Kidney (tissue), 22 donors: ENCODE measurements at places on chromosomes 1 and 21. TPM values are rescaled to one million over a fixed set of nuclear protein-coding genes. Genes with fewer than 3 reads are reported as not detected.

FMO3 gene
- total RNA-seq = 19.3 TPM

CITED4 gene
- total RNA-seq = 78.6 TPM

DNA sequence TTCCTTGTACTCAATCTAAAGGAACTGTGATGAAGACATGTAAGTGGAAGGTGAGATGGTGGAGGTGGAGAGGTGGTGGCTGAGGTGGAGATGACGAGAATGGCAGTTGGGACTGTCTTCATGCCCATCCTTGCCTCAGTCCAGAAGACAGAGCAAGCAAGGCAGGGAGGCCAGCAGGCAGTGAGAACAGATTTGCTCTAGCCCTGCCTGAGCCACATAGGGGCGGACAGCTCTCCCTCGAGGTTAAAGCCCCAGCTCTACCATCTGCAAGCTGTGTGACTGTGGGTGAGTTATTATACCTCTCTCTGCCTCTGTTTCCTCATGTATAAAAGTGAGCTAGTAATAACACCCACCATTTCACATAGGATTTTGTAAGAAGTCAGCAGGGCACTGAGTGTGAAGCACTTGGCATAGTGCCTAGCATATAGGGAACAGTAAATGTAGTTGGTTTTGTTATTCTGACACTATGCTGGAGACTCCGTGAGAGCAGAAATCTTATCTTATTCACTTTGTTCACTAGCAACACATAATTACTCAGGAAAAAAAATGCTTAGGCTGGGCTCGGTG, 4.8 kb upstream of the FAM110D start:
- no peaks in the 10 kb centered on the region for H3K36me3 ChIP-seq
- no peak for DNase-seq
- no peaks in the 10 kb centered on the region for H3K4me1 ChIP-seq
- no peaks in the 10 kb centered on the region for H3K27me3 ChIP-seq
- no peak overlapping the region for H3K4me3 ChIP-seq

DNA sequence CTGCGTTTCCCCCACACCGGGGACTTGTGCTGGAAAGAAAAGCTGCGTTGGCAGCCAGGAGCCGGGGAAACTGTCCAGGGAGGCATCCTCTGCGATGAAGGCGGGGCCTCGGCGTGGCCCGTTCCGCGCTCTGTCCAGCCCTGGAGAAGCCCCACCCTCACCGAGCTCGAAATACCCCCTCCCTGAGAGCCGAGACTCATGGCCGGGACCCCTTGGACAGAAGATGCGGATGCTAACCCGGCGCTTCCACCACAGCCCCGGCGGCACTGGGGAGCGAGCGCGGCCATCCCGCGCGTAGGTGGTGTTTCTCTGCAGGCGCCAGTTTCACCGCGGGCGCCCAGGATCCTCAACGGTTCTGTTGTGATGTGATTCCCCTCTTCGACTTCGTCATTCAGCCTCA, 31.6 kb downstream of the PDE9A start:
- no peak for DNase-seq
- no peak overlapping the region for H3K27ac ChIP-seq
- H3K4me3 ChIP-seq = no peak overlapping the region

- peak; percentile 73 for DNase-seq
- peaks cover 2% of the 10 kb centered on the region for H3K4me1 ChIP-seq
- H3K36me3 ChIP-seq = no peaks in the 10 kb centered on the region
- no peaks in the 10 kb centered on the region for H3K27me3 ChIP-seq
- H3K4me3 ChIP-seq = peak overlapping the region; percentile 43
- H3K27ac ChIP-seq = no peak overlapping the region
These were observed 13.7 kb downstream of the TLR5 start for GRCh38 chr1:223129229-223129901.

DNA sequence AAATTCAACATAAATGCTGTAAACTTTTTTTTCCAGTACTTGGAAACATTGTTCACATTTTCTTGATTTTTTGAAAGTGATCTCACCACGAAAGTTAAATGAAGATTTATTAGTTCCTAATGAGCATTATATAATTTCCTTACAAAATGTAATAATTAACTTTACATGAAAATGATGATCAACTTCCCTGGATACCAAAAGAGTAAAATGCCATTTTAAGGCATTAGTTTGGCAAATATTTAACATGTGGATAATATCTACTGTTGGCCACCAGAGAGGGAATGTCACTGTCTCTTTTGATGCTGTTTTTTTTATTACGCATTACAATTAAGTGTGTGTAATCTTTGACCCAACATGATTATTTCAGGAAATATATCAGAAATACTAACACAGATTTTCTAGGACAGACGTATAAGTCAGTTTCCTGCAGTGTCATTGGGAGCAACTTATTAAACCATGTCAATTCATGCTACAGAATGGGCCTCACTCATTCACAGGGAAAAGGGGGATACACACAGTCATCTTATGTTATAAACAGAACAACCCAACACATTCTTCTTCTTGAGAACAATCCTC, 903.9 kb upstream of the ADGRL2 start:
- H3K36me3 ChIP-seq = no peaks in the 10 kb centered on the region
- DNase-seq = no peak
- no peak overlapping the region for H3K4me3 ChIP-seq
- H3K27ac ChIP-seq = no peak overlapping the region

GRCh38 chr21:16777041-16777720, 735.7 kb upstream of the CXADR start:
- no peaks in the 10 kb centered on the region for H3K36me3 ChIP-seq
- H3K4me3 ChIP-seq = no peak overlapping the region
- no peaks in the 10 kb centered on the region for H3K4me1 ChIP-seq
- H3K27ac ChIP-seq = no peak overlapping the region

DIPK1A gene
- 4.0 TPM for total RNA-seq

CD1E gene
- total RNA-seq = 3.5 TPM

- H3K4me1 ChIP-seq = no peaks in the 10 kb centered on the region
- no peak overlapping the region for H3K27ac ChIP-seq
- peaks cover 5% of the 10 kb centered on the region for H3K36me3 ChIP-seq
- no peak for DNase-seq
- H3K27me3 ChIP-seq = no peaks in the 10 kb centered on the region
These were observed 26.4 kb downstream of the QSOX1 start for GRCh38 chr1:180181048-180181447.

DNA sequence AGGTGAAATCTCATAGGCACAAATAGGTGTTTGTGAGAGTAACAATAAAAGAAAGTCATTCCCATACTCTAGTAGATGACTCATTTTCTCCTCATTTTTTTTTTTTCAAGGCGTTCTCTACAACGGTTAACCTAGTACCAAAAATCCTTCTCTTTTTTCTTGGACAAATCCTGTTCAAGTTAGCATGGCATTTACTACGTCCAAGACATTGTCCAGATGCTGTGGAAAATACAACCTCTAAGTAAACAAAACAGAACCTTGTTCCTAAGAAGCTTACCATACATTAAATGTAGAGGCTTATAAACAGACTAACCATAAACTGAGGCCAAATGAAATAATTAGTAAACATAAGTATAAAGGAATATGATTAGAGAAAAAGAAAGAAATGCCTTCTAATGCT, 76.2 kb upstream of the RGS4 start:
- no peaks in the 10 kb centered on the region for H3K4me1 ChIP-seq
- H3K36me3 ChIP-seq = no peaks in the 10 kb centered on the region
- H3K4me3 ChIP-seq = no peak overlapping the region
- H3K27ac ChIP-seq = no peak overlapping the region

SH2D5 gene
- 0.57 TPM for total RNA-seq

DNA sequence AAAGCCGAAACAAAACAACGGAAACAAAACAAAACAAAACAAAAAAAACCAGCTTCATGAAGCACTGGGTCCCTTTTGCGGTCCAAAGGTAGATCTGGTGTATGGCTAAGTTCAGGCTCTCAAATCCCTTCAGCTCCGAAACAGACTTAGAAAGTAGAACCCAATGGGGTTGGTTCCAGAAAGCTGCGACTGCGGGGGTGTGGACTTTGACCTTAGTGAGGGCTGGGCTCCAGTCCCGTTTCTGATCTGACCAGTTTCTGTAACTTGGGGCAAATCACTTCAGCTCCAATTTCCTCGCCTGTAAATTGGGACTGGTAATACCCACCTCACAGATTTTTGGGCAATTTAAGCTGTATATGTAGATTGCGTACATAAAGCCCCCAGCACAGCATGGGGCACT, 105.2 kb downstream of the ZSCAN20 start:
- H3K4me3 ChIP-seq = no peak overlapping the region
- H3K27ac ChIP-seq = no peak overlapping the region

GRCh38 chr1:202056644-202057334, 46.4 kb downstream of the ELF3 start:
- H3K4me1 ChIP-seq = no peaks in the 10 kb centered on the region
- no peak overlapping the region for H3K27ac ChIP-seq
- no peak for DNase-seq
- no peaks in the 10 kb centered on the region for H3K27me3 ChIP-seq

DNA sequence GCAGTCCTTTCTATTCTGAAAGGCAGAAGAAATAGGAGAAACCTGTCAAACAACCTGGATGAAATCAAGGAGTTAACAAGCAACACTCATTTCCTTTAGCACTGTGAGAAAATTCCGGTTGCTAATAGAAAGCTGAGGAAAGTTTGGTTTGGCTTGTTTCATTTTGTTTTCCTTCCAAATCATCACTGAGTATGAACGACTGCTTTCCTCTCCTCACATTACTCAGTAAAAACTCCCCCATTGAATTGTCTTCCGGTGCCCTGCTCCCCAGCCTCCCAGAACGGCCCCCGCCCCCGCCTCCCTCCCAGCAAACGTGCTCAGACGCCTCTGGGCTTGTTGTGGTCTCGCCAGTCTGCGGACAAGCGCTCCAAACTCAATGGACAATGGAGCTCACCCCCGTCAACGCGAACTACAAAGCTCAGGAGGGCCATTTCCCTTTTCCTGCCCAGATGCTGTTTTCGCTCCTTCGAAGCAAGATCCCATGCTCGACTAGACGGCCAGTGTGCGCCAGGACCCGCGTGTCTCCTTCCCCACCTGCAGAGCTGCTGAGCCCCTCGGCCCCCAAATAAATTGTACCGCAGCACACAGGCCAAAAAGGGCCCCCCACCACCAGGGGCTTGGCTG, 747 bp downstream of the STX6 start:
- H3K4me1 ChIP-seq = no peaks in the 10 kb centered on the region
- no peaks in the 10 kb centered on the region for H3K27me3 ChIP-seq
- peak; percentile 85 for DNase-seq
- H3K27ac ChIP-seq = peak overlapping the region; percentile 85

SPRR5 gene
- not detected for total RNA-seq

GRCh38 chr1:208829595-208829994, 585.4 kb upstream of the PLXNA2 start:
- no peaks in the 10 kb centered on the region for H3K4me1 ChIP-seq
- no peaks in the 10 kb centered on the region for H3K27me3 ChIP-seq
- H3K4me3 ChIP-seq = no peak overlapping the region
- no peak overlapping the region for H3K27ac ChIP-seq
- DNase-seq = no peak
- no peaks in the 10 kb centered on the region for H3K36me3 ChIP-seq

DNA sequence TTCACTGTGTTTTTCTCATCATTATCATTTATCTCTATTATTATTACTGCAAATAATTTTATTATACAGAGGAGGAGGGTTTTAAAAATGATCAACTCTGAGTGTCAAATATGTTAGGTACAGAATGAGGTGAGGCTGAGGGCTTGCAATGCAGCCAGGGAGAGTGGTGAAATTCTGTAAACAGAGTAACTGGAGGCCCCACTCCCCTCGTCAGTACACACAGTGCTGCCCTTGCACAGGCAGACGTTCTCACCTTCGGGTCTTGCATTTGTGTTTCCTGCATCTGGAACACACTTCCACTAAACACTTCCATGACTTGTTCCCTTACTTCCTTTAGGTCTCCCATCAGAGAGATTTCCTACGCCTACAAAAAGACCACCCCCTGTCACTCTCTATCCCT, 24.3 kb upstream of the COA6 start:
- DNase-seq = no peak
- no peaks in the 10 kb centered on the region for H3K27me3 ChIP-seq
- H3K27ac ChIP-seq = no peak overlapping the region
- H3K4me1 ChIP-seq = no peaks in the 10 kb centered on the region
- H3K4me3 ChIP-seq = no peak overlapping the region

DNA sequence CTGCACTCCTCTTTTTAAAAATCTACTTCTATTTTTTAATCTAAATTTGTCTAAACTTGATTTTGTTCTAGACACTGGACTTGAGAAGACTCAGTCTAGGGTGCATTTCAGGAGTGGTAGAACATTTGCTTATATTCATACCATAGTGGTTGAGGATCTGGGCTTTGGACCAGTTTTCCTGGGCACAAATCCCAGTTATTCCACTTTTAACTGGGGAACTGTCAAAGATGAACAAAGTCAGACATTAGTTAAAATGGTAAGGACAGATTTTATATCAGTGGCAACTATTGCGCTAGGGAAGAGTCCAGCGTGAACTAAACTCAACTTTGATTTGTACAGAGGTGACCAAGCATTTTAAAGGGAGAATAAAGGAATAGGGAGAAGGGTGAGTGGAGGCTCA, 102.4 kb downstream of the FMN2 start:
- DNase-seq = no peak
- no peak overlapping the region for H3K27ac ChIP-seq
- no peak overlapping the region for H3K4me3 ChIP-seq
- no peaks in the 10 kb centered on the region for H3K36me3 ChIP-seq
- H3K4me1 ChIP-seq = no peaks in the 10 kb centered on the region

DNA sequence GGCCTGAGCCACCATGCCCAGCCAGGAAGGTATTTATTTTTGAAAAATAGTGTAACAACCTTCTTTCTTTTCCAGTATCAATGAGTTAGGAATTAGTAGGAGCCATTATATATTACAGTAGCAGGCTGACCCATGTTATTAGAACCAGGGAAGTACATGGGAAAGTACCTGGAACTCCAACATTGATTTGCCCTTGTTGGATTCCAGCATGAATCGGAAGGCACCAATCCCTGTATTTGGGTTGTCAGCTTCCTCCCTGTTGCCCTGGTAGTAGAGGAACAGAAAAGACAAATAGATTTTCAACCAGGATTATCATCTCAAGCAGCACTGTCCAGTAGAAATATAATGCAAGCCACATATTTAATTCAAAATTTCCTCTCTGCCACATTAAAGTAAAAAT, 10.2 kb upstream of the RBM8A start:
- peaks cover 5% of the 10 kb centered on the region for H3K36me3 ChIP-seq
- DNase-seq = no peak
- no peaks in the 10 kb centered on the region for H3K4me1 ChIP-seq
- no peak overlapping the region for H3K4me3 ChIP-seq

DNA sequence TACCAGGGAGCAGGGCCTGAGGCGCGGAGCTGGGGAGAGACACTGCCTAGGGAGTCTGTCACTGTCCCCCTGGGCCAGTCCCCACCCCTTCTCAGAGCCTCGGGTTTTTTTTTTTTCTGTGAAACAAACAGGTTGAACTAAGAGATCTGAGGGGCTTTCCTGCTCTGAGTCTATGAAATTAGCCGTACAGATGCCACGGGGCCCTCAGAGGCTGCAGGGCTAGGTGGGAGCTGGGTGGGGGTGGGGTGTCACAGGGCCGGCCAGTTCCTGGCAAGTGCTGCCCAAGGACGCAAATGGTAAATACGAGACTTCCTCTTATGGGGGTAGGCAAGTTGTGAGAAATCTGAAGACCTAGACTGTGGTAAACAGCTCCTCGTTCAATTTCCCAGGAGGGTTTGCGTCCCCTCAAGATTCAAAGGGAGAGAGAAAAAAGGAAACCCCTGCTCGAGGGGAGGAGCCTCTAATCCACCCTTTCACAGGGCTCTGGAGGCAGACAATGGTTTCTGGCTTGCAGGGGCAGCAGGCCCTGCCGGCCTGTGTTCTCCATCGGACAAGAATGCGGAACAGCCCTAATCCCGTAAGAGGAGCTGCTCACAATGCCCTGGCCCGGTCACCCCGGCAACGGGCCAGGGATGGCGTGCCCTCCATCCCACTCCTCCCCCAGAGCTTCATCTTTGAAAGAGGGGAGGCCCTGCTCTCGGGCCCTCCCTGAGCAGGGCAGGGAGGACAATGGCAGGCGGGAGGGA, 7.8 kb downstream of the NUAK2 start:
- peak overlapping the region; percentile 84 for H3K27ac ChIP-seq
- peaks cover 36% of the 10 kb centered on the region for H3K36me3 ChIP-seq
- peak; percentile 82 for DNase-seq
- H3K4me1 ChIP-seq = no peaks in the 10 kb centered on the region
- H3K4me3 ChIP-seq = peak overlapping the region; percentile 3
- no peaks in the 10 kb centered on the region for H3K27me3 ChIP-seq
